ENCODE measurements at places on chromosomes 7 and 10.

- DNase-seq: no peak
Observed at GRCh38 chr7:27392477-27392876, 149.9 kb downstream of the EVX1 start.

GRCh38 chr7:30226614-30227268, 57.7 kb upstream of the ZNRF2 start:
- DNase-seq: no peak

DNA sequence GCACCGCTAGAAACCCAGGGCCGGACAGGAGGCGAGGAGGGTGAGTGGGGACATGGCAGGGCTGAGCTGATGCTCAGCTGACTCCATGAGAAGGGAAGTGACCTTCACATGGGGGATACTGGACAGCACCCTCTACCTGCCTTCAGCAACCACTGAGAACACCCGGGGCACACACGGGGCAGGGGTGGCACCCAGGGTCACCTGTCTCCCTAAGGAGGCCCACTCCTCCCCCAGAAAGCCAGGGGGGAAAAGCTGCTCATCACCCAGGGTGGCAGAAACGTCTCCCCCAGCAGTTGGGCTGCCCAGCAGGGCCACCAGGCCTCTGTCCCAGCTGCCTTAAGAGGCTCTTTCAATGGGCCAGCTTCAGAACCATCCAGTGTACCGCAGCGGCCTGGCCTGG, 159.7 kb downstream of the RNF216 start:
- DNase-seq: no peak

- DNase-seq: no peak
Observed at GRCh38 chr7:151120896-151121295, 34.6 kb downstream of the AGAP3 start.

- DNase-seq: no peak
Observed at GRCh38 chr10:76329891-76330575, 898.6 kb downstream of the LRMDA start.

DNA sequence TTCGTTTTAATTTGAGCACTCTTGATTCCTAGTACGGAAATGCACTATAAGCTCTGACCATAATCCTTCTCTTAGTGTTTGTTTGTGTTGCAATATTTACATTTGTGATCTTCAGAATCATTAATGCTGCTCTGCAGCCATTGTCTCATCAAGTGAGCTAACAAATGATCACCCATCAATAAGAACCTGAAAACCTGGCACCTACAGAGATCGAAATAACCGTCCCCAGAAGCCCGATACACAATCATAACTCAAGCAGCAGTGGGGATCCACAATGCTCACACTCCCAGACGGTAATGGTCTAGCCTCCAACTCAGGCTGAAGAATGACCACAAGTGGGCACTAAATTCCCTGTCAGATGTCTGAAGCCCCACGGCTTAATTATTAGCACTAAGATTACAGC, 156.0 kb upstream of the NFE2L3 start:
- DNase-seq: no peak

DNA sequence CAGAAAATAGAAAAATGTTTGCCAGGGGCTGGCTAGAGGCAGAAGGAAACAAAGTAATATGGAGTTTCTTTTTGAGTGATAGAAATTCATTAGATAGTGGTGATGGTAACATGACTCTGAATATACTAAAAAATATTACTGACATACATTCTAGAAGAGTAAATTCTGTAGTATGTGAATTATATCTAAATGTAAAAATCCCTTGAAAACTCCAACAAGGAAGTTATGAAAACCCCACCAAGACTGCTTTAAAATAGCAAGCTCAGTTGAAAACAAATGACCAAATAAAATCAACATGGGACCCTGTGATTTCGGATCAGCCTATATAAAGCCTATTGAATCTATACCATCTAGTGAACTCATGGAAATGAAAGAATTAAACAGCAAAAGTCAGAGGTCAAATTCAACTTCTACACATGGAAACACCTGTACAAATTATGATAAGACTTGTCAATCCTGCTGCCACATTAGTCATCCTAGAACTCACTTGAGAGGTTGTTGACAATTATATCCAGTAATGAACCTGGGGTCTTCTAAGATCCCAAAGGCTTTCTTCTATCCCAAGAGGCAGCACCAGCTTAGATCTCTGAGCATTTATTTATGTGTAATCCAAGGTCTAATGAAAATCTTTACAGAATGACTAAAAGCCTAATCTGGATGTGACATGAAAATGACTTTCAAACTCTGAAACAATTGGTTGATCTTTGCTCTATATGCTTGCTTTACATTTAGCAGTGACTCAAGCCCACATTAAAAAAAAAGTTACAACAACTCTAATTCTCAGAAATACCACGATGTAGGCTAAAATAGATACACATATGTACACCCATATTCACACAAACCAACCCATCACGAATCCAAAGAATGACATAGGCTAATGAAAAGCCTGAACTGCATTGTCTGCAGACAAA, 59.3 kb downstream of the OSBPL3 start:
- no peak for DNase-seq

- no peak for DNase-seq
Observed at GRCh38 chr10:112738606-112739591, 211.1 kb upstream of the TCF7L2 start.

GRCh38 chr7:146346096-146346495, 229.5 kb downstream of the CNTNAP2 start:
- DNase-seq: no peak

DNA sequence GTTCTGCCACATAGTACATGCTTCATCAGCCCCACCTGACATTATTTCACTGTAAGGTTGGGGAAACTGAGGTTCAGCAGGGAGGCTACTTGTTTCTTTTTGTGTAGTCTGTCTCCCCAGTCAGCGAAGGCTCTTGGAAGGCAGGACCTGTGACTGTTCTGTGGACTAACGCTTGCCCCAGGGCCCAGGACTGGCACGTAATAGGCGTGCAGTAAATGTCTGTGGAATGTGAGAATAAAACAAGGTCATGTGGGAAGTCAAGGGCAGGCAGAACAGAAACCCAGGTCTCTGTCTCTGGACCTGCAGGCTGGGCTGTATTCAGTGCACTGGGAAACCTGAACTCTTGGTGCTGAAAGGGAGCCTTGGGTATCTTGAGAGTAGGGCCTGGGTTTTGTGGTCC, 168.7 kb downstream of the RPS24 start:
- DNase-seq: no peak

- no peak for DNase-seq
Observed at GRCh38 chr10:13038391-13038790, 36.9 kb upstream of the CCDC3 start.

GRCh38 chr7:98398567-98399372, 2.1 kb downstream of the BAIAP2L1 start:
- no peak for DNase-seq

DNA sequence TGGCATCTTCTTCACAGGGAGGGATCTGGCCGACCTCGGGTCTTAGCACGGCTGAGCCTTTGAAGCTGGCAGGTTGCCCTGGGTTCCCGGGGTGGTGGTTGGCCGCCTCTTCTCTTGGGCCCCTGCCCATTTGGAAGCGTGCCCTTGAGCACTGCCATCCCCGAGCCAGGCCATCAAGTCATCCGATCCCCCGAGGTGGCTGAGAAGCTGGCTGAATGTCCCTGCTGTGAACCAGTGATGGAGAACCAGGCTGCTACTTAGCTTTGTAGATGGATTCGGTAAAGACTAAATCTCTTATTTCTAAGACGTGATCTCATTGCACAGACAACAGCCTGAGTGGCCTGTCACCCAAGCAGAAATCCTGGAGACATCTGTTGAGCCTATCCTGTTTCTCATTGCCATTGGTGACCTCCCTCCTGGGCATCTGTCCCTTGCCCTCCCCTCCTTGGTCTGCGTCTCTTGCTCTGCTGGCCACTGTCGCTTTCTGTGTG, 74.3 kb downstream of the GRK5 start:
- DNase-seq: no peak

DNA sequence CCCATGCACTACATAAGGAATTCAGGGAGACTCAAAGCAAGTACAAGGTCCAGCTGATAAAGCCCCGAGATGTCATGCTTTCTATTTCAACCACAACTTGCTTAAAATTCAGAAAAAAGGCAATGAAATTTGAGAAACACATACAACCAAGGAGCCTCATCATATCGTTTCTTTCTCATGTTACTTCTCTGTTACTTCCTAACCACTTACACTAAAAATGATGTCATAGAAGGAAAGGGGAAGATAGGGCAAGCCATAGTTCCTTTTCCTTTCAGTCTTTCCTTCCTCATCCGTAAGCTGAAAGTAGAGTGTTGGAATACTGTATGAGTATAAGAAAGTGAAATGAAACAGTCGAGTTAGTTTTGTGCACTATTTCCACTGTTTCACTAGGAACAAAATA, 27.9 kb upstream of the CDK14 start:
- no peak for DNase-seq

DNA sequence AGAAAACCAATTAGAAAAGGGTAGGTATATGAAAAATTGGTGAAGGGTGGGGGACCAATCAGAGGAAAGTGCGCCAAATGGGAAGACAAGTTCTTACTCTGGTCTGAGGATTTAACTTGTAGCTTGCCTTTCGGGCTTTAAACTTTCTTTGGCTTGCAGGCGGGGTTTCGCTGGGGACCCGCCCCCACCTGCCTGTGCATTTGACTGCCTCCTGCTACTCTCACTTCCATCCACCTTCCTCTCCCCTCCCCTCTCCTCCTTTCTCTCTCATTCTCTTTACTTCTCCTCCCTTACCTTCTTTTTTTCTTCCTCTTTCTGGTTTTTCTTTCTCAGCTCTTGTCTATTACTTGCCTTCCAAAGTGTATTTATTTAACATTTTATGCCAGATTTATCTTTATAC, 278.8 kb downstream of the DNAJB9 start:
- no peak for DNase-seq

DNA sequence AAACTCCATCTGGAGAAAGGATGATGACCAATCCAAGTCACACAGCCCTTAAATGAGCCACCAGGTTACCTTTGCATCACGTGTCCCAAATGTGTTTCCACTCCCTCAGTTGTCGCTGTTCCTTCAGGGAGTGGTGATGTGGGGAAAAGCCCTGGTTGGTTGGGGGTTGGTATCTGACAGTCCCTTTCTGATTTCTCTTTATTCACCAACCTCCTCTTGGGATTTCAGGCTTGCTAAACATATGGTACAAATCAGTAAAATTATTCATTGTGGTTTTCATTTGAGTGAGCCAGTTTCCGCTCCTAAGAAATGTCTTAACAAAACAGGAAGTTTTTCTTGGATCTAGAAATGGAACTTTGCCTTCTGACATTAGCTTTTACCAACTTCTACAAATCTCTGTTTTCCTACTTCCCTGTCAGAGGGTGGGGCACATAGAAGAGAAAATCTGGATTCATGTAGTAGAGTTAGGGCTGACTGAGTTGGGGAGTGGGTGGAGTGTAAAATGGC, 40.0 kb upstream of the KMT2E start:
- no peak for DNase-seq

DNA sequence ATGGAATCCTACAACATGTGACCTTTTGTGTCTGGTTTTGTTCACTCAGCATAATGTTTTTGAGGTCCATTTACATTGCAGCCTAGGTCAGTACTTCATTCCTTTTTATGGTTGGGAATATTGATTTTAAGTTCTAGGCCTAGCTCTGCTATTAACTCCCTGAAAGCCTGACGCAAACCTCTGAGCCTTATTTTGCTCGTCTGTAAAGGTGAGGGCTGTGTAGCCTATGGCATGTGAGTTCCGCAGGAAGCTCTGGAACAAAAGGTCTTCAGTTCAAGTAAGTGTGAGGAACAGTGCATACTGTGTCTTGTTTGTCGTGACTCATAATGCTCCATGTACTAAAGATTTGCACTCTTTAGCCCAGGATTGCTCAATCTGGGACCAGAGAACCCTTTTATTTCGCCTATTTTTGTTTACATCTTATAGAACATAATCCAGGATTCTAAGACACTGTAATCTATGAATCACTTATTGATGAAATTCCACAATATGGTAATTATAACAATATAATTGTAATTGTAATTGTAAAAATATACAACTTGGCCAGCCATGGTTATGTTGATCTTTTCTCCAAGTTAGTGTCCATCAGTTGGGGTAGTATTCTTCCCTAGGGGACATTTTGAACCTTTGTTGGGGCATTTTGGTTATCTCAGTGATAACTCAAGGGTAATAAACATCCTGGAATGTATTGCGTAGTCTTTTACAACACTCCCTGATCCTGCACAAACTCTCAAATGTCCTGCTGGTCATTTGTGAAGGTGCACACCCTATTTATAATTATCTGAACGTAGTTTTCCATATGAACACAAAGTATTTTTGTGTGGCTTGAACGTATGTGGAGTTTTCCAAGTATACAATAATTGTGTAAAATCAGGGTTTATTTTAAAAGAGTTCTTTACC, 184.7 kb downstream of the VTI1A start:
- no peak for DNase-seq

DNA sequence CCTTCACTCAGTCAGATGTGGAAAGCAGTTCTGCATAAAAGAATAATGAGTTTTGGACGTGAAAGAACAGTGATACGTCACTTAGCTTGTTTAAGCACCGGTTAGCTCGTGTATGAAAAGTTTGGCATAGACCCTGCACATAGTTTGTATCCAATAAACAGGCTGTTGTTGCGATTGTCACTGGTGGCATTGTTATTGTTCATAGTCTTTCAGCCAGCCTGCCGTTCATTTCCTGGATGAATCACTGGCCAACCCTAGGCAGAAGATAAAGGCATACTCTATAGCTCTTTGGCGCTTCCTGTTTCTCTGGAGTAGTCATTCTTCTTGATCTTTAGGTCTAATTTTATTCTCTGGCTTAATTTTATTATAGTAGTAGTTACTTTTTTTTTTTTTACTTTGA, 57.8 kb upstream of the ANKRD30A start:
- no peak for DNase-seq

DNA sequence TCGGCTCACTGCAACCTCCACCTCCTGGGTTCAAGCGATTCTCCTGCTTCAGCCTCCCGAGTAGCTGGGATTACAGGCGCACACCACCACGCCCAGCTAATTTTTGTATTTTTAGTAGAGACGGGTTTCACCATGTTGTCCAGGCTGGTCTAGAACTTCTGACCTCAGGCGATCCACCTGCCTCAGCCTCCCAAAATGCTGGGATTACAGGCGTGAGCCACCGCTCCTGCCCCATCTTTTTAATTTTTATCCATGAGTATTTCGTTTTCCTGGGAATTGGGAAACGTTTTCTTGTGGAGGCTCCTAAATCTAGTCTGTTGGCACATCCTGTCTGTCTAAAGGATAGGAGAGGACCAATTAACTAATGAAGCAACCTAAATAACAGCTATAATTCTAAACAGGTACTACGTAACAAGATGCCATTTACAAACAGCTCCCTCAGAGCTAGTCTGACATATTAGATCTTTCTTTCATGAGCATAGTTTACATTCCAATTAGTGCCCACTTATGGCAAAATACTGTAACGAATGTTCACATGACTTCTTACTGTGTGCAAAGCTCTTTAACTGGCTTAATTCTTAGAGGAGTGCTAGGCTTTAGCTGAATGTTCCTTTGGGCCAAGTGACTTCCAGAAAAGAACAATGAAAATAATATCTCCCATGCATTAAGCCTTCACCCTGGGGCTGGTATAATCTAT, 151.0 kb upstream of the YAE1 start:
- no peak for DNase-seq

- DNase-seq: no peak
Observed at GRCh38 chr7:105249216-105249615, 139.5 kb downstream of the SRPK2 start.

- DNase-seq: no peak
Observed at GRCh38 chr10:74035303-74035702, 37.4 kb downstream of the VCL start.

- no peak for DNase-seq
Observed at GRCh38 chr10:47289921-47290320, 10.1 kb upstream of the GDF10 start.

Data from stimulated activated CD4-positive, alpha-beta T cell treated with anti-CD3 and anti-CD28 coated beads, Interleukin-1b, Interleukin-23, amount 100 ng/mL, for 1 hour (primary cell).